ENCODE measurements at places on chromosomes 6 and 20.

GRCh38 chr6:132304891-132305305 lies 96.4 kb downstream of the MOXD1 start:
- DNase-seq, result no peak

DNA sequence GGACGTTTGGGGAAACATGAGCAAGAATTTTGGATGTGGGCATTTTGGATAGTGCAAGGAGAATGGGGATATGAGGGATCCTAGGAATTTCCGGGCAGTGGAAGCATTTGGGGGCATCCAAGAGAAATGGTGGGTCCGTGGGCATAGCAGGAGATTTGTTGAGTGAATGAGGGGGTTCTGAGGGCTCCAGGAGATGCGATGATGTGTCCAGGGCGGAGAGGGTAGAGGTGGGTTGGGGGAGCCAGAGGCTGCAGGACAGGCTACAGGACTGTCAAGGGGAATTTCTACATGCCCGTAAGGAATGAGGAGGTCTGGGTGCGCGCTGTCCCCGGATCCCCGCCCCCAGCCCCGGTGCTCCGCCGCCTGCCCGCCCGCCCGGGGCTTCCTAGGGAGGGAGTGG lies 364 bp downstream of the FRS3 start:
- DNase-seq, result no peak

DNA sequence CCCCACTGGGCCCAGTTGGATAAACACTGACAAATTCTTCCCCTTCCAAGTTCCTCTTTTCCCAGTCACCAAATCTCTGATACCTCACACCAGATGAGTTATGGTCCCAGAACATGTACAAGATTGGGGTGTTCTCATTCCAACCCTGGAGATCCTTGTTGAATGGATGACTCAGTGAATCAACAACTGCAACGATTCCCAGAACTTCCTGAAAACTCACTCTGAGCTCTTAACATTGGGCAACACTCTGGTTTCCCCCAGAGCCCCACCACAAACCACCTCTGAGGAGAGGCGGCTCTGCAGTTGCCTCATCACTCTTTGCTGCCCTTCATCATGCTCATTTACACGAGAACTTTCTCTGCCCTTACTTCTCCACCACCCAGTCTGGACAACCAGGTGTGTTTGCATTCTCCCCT lies 115.2 kb downstream of the MRPL14 start:
- no peak for DNase-seq

DNA sequence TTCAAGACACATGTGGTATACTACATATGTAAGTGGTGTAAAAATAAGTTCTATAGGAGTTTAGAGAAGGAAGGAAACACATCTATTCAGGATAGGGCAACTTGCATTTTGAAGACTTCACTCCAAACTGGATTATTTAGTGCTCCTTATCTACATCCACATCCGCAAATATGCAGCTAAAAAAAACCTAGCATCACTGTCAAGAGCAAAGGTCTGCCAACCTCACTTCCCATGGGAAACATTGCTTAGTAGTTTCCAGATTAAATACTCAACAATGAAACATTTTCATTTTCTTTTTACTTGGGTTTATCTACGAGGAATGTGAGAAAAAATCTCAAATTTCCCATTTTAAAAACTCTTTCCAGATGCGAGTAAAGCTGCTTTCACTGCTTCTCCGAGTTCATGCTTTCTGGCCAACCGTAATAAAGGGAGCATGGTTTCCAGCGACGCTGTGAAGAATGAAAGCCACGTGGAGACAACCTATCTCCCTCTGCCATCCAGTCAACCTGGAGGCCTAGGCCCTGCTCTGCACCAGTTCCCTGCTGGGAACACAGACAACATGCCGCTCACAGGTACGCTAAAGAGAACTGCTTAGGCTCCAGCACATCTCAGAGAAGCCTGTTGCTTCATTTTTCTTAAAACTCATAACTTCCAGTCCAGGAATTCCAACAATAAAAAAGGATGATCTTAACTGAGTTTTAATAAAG lies 48.2 kb downstream of the RFX6 start:
- DNase-seq, result no peak

DNA sequence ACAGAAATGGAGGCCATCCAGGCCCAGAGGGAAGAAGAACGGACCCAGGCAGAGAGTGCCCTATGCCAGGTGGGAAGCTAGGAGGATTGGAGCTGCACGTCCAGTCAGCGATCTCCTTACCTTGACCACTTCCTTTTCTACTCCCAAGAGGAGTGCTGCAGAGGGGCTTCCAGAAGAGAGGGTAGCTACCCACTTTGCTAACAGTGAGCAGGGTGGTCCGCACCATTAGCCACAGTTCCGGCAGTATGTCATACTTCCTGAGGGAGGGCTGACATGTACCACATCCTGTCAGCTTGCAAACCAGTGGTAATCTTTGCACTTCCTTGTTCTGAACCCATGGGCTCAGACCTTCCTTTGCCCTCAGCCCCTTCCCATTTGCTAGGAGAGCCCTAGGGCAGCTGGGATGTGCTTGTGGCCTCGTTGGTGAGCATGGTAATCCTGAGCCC lies 35.4 kb downstream of the CEP250 start:
- DNase-seq, result no peak

DNA sequence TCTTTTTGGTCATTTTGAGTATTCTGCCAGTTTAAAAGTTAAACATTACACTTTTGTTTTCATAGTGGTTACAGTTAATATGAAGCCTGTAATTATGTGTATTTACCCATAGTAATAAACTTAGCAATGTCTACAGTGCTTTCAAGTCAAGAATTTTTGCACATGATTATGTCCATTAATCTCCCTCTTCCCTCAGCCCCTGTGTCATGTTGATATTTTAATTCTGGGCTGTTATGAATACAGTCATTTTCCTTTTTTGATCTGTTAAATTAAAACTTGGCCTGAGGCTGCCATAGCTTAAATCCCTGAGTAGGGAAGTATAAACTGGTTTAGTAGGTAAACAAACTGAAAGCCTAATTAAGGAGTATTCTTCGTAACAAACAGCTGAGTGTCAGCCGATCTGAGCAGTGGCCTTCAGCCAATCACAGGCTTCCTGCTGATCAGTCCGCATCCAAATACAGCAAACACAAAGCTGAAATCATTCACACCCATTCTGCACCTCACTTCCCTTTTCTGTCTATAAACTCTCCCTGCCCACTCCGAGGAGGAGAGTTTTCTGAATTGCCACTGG lies 9.5 kb upstream of the SFT2D1 start:
- DNase-seq, result no peak

GRCh38 chr20:17890330-17890729 lies 78.3 kb downstream of the SNX5 start:
- no peak for DNase-seq

- no peak for DNase-seq
Measured at GRCh38 chr6:496649-497048, 105.1 kb downstream of the IRF4 start.

DNA sequence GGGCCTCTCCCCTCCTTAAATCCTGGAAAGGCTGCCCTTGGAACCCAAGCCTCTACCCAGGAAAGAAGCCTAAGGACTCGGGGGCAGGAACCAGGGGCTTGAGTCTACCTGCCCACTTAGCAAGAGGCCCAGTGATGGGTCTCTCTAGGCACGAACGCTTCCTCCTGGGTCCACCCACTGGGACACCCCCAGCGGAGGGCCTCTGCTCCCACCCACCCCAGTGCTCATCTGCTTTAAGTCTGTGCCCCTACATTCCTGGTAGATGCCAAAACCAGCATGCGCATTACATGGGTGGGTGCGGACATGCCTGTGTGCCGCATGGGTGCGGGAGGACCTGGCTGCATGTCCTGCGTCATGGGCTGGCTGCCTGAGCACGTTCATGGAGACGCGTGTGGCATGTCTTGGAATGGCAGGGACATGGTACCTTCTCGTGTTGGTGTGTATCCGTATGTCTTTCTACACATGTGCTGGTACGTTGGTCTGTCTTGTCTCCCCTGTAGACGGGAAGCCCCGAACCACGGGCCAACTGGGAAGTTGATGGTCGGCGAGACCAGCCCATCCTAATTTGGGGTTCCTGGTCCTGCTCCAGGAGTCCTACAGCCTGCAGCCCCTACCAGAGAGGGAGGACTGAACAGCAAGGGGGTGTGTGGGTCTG lies 29.3 kb downstream of the SNPH start:
- no peak for DNase-seq

- DNase-seq, result no peak
Measured at GRCh38 chr6:122012578-122012977, 386.9 kb upstream of the HSF2 start.

DNA sequence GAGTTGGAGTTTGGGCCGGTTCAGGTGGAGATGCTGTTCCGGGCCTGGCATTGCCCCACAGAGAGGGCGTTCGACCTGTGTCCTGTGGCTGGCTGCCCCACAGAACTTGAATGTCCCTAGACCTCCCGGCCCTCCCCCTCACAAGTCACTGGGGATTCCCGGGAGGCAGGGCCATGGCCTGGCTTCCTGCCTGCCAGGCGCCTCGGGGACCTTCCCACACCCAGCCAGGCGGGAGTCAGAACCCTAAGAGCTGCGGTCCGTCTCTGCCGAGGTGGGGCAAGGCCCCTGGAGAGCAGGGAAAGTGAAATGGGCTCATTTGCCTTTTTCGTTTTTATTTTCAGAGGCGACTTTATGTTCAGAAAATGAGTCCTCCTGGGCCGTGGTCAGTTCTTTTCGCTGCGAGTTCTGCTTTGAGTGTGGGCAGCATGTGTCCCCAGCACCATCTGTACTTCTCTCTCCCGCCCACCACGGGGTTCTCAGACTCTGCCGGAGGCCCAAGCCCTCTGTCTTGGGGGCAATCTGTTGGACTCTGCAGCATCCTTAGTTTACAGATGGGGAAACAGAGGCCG lies 8.5 kb downstream of the RBM38 start:
- no peak for DNase-seq

DNA sequence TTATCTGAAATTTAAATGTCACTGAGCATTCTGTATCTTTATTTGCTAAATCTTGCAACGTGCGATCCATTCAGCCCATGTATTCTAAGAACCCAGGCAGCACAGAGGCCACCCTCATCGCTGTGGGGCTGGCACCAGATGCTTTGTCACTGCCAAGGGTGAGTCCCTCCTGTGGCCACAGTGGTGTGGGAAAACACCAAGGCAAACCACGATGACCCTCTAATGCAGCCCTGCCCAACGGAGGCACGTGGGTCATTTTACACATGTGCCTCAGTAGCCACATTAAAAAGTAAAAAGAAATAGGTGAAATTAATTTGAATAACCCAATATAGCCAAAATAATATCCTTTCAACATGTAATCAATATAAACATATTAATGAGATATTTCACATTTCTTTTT lies 221.7 kb downstream of the UNC5CL start:
- DNase-seq, result no peak

- DNase-seq, result no peak
Measured at GRCh38 chr6:159062976-159063375, 18.2 kb upstream of the TAGAP start.

- no peak for DNase-seq
Measured at GRCh38 chr20:57567471-57568079, 6.7 kb downstream of the PCK1 start.

- no peak for DNase-seq
Measured at GRCh38 chr20:15799871-15800270, 773.4 kb downstream of the KIF16B start.
